Stimulated activated CD4-positive, alpha-beta T cell treated with anti-CD3 and anti-CD28 coated beads, TNF-alpha, amount 100 ng/mL, for 4 hours (primary cell): ENCODE measurements at places on chromosomes 4 and X.

DNA sequence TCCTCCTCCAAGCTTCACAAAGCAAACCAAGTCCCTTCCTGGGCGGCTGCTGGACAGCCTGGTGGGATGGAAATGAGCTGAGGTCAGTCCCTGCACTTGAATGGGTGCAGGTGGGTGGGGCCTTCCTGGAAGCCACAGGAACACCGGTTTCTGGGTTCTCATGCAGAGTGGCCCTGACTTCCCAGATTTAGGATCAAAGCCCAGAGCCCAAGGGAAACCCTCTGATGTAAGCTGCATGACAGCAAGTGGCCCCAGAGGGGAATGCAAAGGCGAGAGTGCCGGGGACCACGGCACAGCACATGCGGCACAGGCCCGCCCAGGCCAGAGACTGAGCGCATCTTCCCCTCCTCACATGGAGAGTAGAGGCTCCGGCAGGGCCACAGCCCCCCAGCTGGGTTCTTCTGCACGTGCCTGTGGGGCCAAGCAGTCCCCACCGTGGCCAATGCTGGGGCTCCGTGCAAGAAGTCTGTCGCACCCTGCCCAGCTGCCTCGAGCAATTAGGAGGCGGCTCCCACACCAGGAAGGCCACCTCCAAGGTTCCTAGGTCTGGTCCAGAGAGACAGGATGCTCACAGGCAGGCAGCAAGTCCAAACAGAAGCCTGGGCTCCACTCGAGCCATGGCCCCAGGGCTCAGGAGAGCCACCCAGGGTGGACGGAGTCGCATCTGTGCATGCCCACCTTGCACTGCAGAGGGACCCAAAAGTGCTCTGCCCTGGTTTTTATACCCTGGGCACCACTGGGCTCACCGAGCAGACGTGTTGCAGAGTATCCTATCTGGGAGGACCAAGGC is 83.0 kb downstream of the HTRA3 start:
- DNase-seq: no peak

DNA sequence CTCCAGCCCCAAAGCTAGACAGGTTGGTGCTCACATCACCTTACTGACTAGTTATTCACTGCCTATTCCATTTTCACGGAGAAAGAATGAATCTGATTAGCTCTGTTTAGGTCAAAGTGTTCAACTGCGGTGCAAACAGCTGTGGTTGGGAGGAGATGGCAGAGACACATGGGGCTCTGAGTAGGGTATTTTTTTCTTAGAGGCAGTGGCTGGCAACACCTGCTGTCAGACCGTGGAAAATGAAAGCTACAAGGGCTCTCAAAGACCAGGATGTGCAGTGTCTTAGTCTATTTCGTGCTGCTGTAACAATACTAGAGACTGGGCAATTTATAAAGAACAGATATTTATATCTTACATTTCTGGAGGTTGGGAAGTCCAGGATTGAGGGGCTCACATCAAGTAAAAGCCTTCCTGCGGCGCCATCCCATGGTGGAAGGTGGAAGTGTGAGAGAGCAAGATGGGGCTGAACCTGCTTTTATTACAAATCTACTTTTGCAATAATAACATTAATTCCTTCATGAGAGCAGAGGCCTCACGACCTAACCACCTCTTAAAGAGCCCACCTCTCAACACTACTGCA is 10.6 kb downstream of the NYX start:
- DNase-seq: no peak

DNA sequence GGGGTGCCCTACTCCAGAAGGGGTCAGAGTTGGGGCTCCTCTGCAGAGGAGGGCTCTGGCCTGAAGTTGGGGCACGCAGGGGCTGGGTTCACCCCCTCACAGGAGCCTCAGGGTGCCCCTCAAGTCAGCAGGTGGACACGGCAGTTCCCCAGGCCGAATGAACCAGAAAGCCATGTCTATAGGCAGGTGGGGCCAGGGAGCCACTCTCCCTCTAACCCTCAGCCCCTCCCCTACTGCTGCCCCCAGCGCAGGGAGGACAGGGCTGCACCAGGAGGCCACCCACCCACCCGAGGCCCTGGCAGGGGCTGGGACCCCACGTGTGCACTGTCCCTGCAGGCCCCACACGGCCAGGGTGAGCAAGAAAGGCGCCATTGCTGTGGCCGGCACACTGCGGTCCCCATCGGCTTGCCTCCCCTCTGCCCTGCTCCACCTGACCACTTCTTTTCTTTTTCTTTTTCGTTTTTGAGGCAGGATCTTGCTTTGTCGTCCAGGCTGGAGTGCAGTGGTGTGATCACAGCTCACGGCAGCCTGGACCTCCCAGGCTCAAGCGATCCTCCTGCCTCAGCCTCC is 83.8 kb downstream of the FAM53A start:
- no peak for DNase-seq

DNA sequence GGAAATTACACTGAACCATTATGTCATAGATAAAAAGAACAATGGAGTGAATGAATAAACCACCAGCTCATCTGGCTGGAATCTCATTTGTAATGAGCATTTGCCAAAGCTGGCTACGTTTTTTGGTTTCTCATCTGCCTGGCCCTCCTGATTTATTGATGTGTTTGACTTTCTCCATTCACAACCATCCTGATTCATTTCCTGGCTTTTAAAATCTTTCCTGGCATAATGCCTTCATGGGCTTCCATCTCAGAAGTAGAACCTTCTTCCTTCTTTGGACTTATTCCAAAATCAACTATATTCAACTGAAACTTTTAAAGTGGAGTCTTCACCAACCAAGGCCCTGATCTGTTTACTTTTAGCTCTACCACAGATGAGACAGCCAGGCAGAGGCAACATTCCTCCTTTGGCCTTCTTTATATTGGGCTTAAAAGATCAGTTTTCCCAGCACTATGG is 36.0 kb upstream of the ARSJ start:
- DNase-seq: no peak

- no peak for DNase-seq
Observed at GRCh38 chrX:139078761-139079280, 367.3 kb upstream of the FGF13 start.

DNA sequence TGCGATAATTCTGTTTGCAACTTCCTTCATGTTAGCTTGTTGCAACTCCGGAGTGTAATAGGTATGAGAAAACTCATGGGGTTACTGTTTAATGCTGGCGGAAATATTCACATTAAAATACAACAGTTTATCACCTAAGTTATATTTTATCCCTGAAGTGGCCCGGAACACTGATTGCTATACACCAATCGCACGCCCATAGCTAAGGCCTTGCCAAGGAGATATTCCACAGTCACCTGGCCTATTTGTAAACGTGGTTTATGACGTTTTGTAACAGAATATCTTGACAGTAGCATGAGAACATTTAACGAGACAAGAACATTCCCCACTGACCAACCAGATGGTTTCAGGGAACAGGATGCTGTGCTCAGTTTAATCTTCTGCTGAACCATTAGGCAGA is 23.2 kb upstream of the FAM90A26 start:
- no peak for DNase-seq

GRCh38 chrX:129649268-129650182 is 5.2 kb downstream of the APLN start:
- no peak for DNase-seq

DNA sequence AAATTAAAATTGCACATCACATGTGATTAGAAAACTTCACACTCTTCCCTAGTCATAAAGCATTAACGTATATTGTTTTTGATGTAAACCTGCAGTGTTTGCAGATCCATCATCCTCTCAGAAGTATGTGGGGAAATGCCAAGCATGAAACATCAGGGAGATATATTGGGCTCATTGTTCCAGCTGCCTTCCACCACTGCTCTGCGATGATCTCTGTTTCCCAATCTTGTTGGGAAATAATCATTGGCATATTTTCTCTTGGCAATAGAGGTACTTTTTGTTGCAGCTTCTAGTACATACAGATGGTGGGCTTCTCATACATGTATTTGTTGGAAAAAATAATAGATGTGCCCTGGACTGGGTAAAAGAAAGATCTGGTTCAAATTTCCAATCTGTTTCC is 466.3 kb upstream of the HS3ST1 start:
- no peak for DNase-seq

DNA sequence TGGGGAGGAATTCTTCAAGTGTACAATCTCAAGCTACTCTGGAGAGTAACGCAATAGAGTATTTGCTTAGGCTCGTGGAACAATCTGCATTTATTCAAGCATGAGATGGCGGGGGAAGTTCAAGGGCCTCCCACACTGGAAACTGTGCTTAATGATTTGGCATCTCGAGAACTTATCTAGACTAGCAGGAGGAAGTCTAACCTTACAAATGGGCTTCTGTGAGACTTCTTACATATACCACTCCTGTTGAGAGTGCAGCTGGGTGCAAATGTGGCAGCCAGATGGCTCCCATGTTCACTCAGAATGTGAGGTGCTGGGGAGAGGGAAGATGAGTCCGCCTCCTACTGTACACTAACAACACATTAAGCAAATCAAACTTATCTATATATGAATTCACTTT is 29.3 kb upstream of the PTPN13 start:
- no peak for DNase-seq

DNA sequence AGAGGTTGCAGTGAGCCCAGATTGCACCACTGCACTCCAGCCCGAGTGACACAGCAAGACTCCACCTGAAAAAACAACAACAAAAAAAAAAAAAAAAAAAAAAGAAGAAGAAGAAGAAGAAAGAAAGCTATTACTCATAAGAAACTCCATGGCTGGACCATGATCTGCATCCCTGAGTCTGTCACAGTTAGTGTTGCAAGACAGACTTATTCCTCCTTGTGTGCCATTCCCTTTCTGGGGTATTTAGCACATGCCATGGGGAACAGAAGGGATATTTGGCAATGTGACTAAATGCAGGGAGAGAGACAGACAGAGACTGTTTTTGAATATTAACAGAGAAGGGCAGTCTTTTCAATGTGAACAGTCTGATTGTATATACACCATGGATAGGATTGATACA is 16.7 kb upstream of the PDS5A start:
- no peak for DNase-seq

DNA sequence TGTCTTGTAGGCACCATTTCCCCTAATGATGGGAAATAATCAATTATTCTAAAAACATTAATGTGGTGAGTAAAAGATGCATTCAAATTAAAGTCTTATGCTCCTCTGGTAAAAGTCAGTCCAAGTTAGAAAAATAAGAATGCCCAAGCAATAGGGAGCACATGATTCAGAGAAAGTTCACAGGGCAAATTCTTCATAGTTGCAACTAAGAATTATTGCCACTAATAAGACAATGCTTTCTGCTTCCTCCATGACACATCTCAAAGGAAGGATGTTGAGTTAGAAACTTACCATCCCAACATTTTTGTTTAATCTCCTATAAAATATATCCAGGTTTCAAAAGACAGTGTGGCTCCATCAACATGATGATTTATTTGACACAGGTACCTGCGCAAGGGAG is 26.3 kb downstream of the PHOX2B start:
- no peak for DNase-seq

GRCh38 chrX:21721195-21721594 is 36.7 kb downstream of the SMPX start:
- DNase-seq: no peak

DNA sequence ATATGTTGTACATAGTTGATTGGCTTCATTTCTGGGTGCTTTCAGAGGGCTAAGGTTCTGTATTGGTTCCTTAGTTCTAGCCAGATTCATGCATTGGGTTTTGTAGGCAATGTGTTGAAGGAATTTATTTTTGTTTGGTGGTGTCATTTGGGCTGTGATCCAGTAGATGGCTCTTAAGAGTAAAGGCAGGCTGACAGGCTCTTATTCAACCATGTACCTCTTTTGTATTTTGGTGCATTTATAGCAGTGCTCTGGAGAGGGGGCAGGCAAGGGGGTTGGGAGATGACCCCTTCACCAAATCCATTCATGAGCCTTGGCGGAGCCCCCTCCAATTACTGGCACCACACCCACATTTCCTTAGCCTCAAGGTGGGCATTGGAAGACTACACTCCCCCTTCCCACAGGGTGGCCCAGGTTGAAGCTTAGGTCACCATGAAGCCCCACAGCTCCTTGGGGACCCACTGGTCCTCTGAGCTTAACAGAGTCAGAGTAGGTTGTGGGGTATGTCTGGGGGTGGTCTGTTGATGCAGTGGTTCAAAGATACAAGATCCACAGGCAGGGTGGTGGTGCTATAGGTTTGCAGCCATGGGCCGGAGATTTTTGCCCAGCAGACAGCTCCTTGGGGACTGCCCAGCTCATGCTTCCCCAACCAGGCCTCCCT is 143.0 kb upstream of the GNPDA2 start:
- DNase-seq: no peak

DNA sequence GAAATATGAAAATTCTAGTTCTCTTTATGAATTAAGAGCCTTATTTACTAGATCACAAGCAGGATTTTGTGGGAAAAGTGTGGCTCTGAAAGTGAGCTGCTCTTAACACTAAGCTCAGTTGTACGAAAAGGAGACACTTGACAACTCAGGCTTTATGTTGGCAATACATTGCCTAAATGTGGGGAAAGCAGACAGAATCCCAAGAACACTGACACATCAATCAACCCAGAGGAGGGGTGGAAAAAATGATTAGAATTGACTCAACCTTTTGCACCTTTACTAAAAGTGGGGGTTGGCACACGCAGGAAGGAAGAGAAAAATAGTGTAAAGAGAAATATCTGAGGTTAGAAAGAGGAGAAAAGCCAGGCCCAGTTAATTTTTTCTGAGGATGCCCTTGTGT is 61.6 kb downstream of the CHST7 start:
- DNase-seq: no peak

DNA sequence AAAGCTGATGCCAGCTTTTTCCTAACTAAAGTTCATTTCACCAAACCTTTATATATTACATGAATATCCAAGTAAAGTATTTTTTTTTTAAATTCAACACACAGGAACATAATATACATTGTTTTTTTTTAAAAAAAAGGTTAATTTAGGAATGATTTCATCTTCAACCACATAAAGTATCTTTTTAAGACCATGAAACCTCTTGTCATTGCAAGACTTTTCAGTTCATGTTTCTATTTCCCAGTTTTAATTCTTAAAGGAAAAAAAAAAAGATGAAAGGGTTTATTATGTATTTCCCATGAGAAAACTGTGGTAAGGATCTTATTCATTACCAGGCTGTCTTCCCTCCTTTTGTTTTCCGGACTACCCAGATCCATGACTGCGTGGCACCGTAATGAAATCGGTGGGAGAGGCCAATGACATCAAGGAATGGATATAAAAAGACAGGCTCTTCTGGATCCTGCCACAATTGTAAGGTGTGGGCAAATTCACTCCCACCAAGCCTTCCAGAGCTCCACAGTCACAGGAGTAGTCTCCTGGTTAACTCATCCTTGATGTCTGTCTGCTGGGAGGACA is 84.7 kb upstream of the CBR4 start:
- DNase-seq: no peak

- DNase-seq: no peak
Observed at GRCh38 chr4:53490965-53491622, 100.2 kb downstream of the LNX1 start.

DNA sequence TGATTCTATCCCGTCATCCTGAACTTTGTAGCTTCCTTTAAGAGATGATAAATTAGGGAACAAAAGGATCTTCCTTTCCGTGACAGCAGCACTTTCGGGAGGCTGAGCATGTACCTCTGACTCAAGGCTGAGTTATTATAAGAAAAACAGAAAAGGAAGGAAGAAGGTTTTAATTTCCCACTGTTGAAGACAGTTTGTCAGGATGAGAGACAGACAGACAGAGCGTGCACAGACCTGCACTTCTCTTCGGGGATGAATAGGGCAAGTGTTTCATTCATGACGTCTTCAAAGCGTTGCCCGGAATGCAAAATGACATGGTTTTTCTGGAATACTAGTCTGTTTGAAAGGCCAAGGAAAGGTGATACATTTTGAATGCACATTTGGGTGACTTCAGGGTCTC is 405.3 kb upstream of the FAT1 start:
- no peak for DNase-seq

GRCh38 chrX:18410038-18410437 is 15.4 kb upstream of the CDKL5 start:
- no peak for DNase-seq
